ENCODE measurements at places on chromosomes 7 and 10. TPM values are rescaled to one million over a fixed set of nuclear protein-coding genes. Genes with fewer than 3 reads are reported as not detected.
A peak's percentile ranks its signal among the peaks of the same experiment; 100 is the strongest.

DNA sequence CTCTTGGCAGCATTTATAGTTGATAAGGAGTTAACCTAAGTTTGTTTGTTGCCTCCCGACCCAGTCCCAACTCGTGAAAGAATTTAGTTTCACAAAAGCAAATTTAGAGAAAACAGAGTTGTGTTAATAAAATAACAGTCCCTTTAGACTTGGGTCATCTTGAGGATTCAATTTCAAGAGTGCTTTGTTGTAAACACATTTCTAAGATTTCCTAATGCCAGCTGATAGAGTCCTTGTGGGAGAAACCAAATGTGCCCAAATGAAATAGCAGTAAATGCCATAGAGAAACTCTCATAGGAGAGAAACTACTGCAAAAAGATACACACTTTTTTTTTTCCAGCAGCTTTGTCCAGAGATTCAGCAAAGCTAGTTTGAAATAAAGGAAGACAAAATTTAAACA, 211.3 kb upstream of the BMPER start:
- DNase-seq, result no peak

DNA sequence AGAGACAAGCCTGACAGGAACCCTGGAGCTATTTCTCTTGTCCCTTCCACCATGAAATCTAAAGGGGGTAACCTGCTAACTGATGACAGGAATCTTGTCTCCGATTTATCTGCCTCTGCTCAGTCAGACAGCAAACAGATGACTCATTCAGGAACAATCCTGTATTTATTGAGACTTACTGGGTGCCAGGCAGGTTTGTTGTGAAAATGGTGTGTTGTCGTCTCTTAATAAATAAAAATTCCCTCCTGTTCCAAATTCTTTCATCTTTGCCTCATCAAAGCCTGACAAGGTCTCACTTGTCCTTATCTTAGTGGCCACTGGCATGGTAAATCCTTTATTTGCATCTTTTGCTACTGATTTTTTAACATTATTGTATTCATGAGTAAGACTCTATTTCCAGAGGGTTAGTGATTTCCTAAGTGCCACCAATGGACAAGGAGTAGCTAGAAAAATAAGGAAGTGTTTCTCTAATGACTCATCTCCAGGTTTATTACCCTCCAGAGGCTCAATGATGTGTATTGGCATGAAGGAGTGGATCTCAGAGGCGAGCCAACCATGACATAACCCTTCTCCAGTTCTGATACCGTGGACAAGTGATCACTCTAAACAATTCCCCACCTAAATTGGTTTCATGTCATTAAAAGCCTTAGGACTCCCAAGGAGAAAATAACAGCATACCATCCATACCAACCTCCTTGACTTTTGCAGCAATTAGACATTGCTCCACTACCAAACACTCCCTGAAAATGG, 724.0 kb downstream of the GRID1 start:
- DNase-seq, result no peak

DNA sequence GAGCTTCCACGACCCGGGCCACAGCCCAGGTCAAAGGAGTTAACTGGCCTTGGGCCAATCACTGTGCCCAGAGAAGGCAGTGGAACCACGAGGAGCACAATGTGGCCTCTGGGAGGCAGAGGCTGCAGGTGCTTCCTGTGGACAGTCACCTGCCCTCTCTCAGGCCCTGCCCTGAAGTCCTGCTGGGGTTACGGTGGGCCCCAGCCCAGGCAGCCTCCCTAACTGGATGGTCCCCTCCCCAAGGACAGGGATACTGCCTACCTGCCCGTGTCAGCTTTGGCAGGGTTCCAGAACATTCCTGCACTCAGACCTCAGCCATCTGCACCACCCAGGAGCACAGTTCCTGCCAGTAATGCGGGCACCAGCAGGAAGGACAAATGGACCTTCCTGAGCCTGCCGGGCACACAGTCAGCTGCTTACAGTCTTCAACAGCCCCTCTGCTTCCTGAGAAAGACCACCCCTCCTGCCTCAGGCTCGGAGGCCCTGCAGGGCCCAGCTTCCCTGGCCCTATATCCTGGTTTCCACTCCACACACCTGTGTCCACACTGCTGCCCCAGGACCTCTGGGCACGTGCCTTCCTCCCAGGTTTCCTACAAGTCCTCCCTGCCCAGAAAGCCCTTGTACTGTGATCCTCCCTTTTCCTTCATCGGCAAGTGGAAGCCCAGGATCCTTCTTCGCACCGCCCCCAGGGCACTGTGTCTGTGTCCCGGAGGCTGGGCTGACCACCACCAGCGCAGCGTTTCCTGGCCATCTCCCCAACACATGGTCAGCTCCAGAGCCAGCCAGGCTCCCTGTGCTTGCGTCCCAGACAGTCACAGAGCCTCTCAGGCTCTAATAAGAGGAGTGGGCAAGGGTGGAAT, 23.3 kb downstream of the WDR86 start:
- DNase-seq, result no peak

DNA sequence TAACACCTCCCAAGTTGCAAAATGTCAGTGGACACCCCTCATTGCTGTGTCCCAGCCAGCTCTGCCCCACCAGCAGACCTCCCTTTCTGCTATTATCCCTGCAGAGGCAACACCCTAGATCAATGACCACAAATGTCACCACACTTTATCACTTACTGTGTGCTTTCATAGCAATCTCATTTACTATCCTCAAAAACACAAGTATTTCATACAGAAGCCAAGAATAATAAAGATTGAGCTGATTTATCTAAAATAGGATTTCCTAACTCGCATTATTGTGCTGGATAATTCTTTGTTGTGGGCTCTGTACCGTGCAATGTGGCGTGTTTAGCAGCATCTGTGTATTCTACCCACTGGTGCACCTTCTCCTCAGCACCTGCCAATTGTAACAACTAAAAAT, 13.2 kb upstream of the ABCB5 start:
- peak; percentile 28 for DNase-seq

DNA sequence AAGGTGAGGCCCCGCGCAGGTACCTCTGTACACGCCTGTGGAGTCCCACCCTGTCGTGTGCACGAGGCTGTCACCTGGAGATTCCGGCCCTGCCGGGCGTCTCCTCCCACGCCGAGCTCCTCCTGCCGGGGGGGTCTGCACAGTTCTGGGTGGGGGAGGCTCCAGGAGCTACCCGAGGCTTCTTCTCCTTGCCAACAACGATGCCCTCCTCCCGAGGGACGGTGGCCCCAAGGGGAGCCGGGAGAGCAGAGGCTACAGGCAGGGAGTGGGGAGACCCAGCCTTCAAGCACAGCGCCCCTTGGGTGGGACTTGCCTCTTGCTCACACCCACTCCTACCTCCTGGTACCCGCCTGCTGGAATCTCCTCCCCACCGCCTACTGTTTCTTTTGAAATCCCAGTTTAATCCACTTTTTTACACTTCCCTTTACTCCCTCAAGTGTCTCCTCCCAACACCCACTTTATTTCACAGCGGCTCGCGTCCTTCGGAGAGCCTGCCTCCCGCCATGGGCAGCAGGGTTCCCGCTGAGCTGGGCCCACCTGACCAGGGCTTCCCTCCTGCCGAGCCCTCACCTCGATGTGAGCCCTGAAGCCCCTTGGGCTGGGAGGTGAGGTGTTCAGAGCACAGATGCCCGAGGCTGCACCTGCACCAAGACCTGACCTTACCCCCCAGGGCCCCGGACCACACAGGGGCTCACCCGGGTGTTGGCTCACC, 338.1 kb downstream of the DNAJB6 start:
- no peak for DNase-seq

GRCh38 chr7:106792233-106792926, 72.7 kb upstream of the PIK3CG start:
- DNase-seq, result no peak

DNA sequence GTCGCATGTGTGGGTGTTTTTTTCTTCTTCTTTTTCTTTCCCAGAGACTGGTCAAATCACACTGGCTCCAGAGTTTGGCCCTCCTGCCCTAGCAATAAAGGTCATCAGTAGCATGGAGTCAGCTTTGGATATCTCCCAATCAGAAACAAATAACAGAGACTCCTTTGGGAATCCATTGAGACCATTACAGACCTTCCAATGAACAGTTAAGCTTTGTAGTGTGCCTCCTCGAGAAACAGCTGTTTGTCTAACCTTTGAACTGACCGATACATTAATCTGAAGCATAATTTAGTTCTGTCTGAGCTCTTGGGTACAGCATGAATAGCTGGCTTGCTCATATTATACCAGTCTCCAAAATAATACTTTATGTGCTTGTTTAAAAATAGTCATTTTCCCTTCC, 1103.2 kb downstream of the GATA3 start:
- no peak for DNase-seq

- no peak for DNase-seq
Observed at GRCh38 chr7:78691584-78691983, 761.9 kb downstream of the MAGI2 start.

DNA sequence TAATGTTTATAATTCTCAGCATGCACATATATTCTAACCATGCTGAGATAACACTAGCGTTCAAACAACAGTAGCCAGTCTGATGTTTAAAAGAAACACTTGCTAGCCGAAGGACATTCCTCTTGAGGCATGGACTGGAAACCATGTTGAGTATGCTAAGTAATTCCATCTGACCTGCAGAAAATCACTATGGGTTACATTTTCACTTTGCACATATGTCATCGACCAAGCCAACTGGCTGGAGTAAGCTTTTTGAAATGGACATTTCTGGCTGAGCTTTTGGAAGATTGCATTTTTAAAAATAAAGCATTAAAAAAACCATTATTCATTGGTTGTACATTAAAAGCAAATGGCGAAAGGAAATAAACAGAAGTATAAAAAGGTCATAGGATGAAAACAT, 88.2 kb downstream of the BBS9 start:
- DNase-seq, result peak; percentile 9

- DNase-seq, result no peak
Observed at GRCh38 chr7:120091807-120092206, 181.2 kb upstream of the KCND2 start.

DNA sequence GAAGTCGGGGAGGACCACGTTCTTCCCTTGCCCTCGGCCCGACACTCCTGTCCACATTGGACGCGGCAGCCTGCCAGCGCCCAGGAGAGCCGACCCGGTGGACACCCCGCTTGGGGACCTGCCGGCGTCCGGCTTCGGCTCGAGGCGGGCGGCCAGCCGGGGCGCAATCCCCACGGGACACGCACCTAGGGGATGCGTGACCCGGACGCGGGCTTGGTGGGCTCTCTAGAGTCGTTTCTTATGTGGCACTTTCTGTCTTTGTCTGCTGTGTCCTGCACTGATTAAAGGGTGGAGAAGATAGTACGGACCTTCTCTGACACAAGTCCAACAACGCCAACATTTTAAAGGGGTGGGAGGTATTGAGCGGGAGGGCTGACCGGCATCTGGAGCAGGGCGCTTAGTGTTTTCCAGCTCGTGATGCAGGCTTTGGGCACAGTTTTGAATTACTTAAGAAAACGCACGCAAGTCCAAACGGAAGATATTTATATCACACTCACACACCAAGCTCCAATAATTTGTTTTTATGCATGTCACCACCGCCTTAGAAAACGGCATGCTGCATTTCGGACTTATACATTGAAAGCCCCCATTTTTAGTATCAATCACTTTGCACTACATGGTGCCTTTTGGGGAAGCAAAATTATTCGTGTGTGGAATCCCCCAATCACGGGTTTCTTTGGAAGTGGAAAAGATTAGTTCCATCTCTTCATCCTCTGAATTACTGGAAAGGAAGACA, 3.9 kb upstream of the SPAG6 start:
- peak; percentile 53 for DNase-seq

DNA sequence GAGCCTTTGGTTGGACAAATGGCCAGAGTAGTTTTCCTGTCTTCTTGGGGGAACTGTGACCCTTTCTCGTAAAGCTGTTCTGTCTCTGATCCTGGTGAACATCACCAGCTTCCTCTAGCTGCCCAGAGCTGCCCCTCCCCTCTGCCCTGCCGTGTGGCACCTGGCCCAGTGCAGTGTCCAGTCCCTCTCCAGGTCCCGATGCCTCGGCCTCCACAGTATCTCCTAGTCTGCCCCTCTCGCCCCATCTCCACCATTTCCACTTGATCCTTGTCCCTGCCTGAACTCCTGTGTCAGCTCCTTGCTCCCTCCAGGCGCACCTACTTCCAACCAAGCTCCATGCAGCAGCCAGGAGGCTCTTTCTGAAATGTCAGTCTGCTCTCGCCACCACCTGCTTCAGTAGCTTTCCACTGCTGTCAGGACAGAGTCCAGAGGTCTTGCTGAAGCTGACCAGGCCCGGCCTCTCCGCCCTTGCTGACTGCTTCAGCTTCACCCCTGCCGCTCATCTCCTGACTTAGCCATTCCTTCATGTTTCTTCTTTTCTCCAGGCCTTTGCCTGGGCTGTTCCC, 133.6 kb downstream of the GRK5 start:
- DNase-seq, result no peak

DNA sequence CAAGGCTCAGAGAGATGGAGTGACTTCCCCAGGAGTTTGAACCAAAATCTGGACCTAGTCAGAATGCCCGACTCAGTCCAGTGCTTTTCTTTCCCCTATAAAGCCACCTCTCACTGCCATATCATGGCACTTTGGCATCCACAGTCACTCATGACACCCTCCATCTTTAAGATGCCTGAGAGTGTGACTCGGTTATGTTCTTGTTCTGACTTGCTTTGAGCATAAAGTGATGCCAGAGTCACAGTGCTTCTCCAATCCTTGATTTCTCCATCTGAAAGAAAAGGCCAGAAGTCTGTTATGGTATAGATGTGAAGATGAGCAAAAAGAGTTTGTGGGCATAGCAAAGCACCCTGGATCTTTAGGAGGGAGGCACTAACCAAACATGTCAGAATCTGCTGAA, 538.1 kb downstream of the SORCS1 start:
- no peak for DNase-seq

DNA sequence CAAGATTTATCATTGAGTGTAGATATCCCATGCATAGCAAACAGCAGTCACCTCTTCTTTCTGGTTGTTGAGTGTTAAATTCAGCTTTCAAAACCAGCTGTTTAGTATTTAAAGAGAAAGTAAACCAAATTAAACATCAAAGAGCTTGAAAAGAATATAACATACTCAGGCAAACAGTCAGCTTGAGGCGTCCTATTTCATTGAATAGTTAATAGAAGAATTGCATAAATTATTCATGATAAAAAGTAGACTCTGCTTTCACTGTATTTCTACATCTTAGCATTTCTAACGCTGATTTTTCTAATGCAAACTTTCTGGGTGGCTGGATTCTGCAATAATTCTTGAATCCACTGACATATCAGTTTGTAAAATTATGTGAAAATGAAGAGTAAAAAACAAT, 464.5 kb upstream of the LRRN3 start:
- DNase-seq, result no peak

DNA sequence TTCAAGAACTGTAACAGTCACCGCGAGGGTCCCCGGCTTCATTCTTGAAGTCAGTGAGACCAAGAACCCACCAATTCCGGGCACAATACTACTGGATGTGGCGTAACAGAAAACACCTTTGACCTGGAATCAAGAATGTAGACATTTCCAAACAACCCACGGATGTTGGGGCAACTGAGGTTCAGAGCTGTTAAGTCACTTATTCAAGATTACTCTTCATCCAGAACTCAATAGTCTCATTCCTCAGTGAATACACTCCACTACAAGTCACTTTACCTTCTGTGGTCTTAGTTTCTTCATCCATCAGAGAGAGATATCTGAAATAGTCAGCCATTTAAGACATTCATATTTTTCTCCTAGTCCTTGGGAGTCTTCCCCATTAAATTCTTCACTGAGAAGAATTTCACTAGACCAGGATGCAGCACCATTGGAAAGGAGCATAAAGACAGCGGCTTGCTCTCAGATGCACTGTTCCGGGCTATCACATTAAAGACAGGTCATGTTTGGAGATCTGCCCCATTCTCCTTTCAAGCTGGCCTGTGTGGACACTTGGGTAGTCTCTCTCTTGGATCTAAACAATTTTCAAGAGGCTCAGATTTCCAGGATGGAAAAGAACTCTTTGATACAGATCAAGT, 32.3 kb upstream of the ARID5B start:
- DNase-seq, result no peak

Gene DNAJC2
- 45.8 TPM for total RNA-seq

Gene GPR26
- not detected for total RNA-seq

Gene DPYSL4
- total RNA-seq, result 4.2 TPM

Gene SPDYE2B
- 0.16 TPM for total RNA-seq

All from fibroblast of the aortic adventitia (primary cell).